ENCODE measurements at places on chromosomes 4 and X.

DNA sequence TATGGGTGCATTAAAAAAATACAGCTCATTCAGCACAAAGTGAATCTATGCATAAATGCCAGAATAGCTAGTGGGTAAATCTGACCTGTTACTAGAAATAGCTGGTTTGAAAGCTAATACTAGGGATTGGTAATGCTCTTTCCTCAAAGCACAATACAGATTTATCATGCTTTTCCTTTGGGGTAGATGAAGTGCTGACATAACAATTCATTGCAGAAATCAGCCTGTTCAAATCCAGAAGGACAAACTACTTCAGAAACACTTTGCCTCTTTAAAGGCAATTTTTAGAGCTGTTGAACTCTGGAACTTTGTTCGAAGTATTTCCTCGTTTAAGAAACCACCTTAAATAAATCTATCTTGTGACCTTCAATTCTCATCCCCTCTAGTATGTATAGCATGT lies 957.9 kb downstream of the ARAP2 start:
- no peak for DNase-seq

DNA sequence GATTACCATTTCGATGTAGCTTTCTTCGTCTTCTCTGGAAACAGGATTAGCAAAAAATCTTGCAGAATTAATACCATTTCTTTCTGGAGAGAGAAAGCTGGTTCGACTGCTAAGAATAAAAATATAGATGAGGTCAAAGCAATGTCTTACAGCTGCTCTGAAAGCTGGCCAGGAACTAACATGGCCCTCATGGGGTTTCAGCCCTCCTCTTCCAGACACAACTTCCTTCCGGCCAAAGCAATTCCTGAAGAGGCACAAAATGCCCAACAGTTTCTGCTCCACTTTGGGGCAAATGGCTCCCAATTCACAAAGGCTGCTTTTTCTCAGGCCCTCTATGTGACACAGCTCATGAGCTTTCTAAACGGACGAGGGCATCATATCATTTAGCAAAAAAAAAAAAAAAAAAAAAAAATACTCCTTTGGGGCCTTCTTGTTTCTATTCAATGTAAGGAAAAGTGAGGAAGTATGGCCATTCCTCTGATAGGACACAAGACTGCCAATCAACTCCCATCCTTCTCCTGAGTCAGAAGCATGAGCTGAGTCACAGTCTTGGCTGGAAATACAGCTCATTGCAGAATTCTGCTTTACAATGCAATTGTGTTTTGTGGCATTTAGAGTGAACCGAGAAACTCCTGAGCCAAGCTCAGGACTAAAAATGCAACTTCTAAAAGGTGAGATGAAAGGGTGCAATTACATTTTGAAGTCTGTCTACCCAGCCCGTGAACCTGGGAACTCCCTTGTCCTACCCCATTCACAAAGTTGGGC lies 42.7 kb upstream of the CTAG2 start:
- DNase-seq: no peak

- DNase-seq: no peak
These were observed 232.3 kb downstream of the FRMPD4 start for GRCh38 chrX:12370497-12370986.

- no peak for DNase-seq
These were observed at the start of gene PDLIM3 for GRCh38 chr4:185534866-185535611. PDLIM3 (minus strand) TSS chr4:185535507; CDS start chr4:185535434, 73 bp downstream.

GRCh38 chr4:87249332-87250019 lies 29.1 kb upstream of the KLHL8 start:
- DNase-seq: no peak

- DNase-seq: no peak
These were observed 70.2 kb downstream of the CLDN22 start for GRCh38 chr4:183249854-183250253.

- no peak for DNase-seq
These were observed 8.0 kb downstream of the NUDT6 start for GRCh38 chr4:122914292-122914904.

DNA sequence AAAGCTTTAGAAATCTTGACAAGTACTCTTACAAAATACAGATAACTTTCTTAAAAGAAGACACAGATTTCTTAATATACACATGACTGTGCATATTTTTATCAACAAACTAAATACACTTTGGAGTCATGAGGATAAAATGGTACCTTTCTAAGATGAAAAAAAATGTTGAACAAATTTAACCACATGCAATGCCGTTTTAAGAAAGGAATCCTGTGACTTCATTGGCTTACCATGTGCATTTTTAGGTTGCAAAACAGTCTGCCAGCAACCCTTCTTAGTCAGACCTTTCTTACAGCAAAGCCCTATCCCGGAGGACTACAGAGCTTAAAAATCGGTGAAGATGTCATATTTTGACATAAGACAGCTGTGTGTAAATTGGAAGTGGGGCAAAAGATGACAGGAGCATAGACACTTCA lies 51.7 kb downstream of the GASK1B start:
- no peak for DNase-seq

GRCh38 chrX:130626521-130626920 lies 224.7 kb downstream of the RBMX2 start:
- no peak for DNase-seq

GRCh38 chr4:80183250-80184052 lies 13.9 kb upstream of the PRDM8 start:
- DNase-seq: no peak

DNA sequence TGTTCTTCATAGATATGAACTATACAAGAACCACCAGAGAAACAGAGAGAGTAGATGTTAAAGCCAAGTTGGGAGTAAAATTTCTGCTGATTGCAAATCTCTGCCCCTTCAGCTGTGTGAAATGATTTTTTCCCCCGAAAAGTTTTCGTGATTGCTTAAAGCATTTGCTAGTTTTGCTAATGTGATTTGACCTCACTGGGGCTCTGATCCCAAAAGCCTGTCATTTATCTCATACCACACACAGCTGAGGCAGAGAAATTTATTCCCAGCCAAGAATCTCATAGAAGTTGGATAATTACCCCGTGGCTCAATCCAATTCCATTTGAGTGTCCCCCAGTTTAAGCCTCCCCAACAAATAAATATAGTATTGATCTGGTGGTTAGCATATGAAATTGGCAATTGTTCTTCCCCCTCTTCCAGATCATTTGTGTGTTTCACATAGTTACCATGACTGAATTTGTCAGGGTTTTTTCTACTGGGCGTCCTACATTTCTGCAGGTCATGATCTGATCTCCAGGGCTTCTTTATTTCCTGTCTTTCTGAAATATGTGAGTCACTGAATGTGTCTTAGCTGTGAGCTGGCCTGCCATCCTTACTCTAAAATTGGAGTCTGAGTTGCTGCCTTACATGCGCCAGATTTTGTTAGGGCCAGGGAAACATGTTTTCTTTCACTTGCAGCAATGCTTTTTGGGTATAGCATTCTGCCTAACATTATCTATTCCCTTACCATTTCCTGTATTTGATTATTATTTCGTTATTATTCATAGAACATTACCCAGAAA lies 167.5 kb upstream of the FRMPD4 start:
- no peak for DNase-seq

DNA sequence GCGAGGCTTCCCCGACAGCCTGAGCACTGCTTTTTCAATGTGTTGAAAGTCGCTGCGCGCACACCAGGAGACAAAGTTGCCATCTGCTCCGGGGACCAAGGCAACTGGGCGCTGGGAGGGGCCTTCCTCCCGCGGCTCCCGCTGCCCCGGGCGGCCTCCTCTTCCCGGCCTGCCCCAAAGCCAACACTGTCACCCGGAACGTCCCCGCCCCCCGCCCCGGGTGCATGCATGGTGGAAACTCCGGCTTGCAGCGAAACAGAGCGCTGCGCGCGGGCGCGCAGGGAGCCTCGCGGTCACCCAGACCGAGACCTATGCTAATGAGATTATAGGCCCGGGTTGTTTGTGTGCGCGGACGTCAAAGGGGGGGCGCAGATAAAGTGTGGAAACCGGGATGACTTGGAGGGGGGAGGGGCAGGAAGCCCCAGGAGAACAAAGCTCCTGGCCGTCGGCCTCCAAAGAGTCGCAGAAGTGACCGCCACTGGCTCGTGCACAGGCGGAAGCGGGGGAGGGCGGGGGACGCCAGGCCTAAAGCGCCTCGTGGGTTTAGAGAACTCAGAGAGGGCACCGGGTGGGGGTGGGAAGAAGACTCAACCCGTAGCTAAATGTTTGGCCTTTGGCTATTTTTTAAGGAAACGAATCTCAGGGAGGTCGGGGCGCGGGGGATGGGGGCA lies 88.8 kb downstream of the BCOR start:
- DNase-seq: peak; percentile 32

DNA sequence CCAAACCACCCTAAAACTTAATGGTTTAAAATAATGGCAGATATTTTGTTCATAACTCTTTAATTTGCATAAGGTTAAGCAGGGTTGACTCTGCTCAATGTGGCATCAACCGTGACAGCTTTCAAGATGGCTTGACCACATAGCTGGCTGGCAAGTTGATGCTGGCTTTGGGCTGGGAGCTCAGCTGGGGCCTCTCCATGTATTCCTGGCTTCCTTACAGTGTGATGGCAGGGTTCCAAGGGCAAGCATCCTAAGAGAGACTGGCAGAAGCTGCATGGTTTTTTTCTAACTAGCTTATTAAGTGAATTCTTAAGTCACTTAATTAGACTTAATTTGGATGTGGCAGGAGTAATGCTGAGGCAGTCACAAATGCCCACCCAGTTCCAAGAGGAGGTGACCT lies 4.5 kb downstream of the RP2 start:
- no peak for DNase-seq

DNA sequence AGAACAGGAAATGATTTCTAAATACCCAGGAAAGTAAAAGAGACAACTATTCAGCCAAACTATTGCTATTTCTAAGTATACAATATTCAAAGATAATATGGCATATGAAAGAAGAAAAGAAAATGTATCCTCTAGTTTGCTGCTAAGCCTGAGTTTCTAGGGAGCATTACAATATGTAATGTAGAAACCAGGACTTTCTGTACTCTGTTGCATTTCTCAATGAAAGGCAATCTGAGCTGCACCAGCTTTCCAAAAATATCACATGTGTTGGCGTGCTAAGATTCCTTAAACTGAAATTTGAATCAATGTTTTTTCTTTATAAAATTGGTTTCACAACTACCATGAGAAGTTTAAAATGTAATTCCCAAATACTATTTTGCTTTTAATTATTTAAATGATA lies 129.6 kb downstream of the ANK2 start:
- no peak for DNase-seq

- no peak for DNase-seq
These were observed 16.8 kb downstream of the SUPT20HL1 start for GRCh38 chrX:24377195-24377594.

- no peak for DNase-seq
These were observed 581.5 kb downstream of the STIM2 start for GRCh38 chr4:27442146-27442545.

GRCh38 chr4:11424856-11425255 lies 3.8 kb downstream of the HS3ST1 start:
- DNase-seq: no peak

All from NCI-H774 (cell line).